IgD-negative memory B cell (primary cell): ENCODE measurements at places on chromosomes 16 and 17. TPM values are rescaled to one million over a fixed set of nuclear protein-coding genes. Genes with fewer than 3 reads are reported as not detected.

Gene BCO1
- not detected for polyA plus RNA-seq

Gene SEPTIN1
- polyA plus RNA-seq: 161 TPM

Gene SMYD4
- 12.7 TPM for polyA plus RNA-seq

Gene HNF1B
- polyA plus RNA-seq: not detected

Gene CCNF
- 5.6 TPM for polyA plus RNA-seq

Gene BRICD5
- 0.35 TPM for polyA plus RNA-seq

Gene TBC1D3H
- polyA plus RNA-seq: not detected

Gene SLC47A2
- 0.15 TPM for polyA plus RNA-seq

Gene TBC1D3D
- polyA plus RNA-seq: not detected

Gene CA7
- polyA plus RNA-seq: not detected

Gene GP1BA
- 0.26 TPM for polyA plus RNA-seq

Gene KRT9
- polyA plus RNA-seq: not detected

Gene TEX19
- 0.36 TPM for polyA plus RNA-seq

Gene TBC1D3B
- 0.84 TPM for polyA plus RNA-seq
